Retinal pigment epithelial cell (primary cell): ENCODE measurements at places on chromosomes 7 and 10.

DNA sequence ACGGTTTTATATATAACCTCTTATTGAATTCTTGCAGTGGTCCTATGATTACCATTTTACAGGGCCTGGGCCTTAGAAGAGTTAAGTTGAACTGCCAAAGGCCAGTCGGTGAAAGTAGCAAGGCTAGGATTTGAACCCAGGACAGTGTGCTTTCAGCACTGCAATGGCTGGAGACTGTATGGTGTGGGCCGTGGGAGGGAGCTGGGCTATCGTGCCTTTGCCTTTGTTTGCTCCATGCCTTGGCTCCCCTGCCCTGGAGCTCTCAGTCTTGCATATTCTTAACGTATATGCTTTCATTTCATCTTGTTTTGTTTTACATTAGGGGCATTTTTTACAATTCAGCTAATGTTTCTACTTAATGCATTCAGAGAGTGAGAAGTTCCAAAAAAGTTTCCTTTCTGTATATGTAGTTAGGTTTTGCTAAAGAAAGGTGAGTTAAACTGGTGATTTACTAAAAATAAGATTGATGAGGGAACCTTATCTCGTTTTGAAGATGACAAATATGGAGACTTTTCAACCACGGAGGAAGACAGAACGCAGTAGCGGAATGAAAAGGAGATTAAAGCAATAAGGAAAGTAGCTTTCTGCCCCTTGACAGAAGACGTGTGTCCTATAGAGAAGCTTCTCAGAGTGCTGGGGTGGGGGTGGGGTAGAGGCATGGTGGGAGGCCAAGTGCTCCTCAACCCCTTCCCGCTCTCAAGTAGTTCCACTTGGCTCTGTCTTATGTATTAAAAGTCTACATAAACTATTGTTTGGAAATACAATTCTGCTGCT is 82.5 kb downstream of the RTKN2 start:
- no peak for DNase-seq

DNA sequence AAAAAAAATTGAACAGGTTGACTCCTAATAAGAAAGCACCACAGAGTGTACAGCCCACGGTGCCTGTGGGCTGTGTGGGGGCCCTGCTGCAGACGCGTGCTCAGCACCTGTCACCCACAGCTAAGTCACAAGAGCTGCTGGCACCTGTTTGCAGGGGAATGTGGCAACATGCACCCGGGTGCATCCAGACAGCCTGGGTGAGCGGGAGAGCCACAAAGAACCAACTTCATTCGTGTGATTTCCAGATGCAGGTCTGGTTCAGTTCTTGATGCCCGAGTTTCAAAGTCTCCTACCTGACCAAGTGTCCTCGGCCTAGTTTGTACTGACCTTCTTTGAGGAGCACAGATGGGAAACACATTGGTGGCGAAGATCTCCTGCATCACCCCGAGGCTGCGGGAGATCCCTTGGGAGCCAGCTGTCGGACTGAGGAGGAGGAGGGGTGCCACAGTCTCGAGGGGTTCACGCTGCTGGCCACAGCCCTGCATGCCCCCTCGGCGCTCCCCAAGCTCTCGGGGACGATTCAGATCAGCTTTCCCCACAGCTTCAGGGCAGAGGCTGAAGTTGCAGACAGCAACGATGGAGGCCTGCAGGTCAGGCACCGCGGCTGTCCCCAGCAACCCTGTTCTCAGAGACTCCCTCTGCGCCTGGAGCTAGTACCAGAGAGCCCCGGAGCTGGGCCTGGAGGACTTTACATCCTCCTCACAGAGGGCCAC is 35.3 kb downstream of the AMZ1 start:
- no peak for DNase-seq

- DNase-seq, result no peak
Observed at GRCh38 chr10:133180965-133181639, 21.1 kb downstream of the KNDC1 start.

- no peak for DNase-seq
Observed at GRCh38 chr7:77393261-77393660, 22.9 kb downstream of the GSAP start.

GRCh38 chr7:1758028-1758858 is 88.2 kb downstream of the ELFN1 start:
- no peak for DNase-seq

- no peak for DNase-seq
Observed at GRCh38 chr7:42981601-42982000, 49.4 kb downstream of the MRPL32 start.

DNA sequence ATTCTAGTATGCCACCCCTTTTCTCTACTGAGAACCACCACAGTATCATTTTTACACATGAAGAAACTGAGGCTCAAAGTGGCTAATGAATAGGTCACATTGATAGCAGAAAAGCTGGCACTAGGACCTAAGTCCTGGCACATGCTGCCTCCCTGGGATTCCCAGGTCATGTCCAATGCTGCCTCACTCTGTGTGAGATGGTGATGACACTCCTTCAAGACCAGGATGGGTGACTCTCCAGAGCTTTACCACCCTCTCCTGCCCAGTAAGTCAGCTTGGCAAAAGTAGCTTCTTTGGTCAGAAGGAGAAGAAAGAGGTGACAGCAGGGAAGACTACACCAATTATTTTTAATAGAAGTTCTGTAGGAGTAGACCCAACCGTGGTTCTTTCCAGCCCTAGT is 13.3 kb upstream of the AKR1B10 start:
- DNase-seq, result no peak

DNA sequence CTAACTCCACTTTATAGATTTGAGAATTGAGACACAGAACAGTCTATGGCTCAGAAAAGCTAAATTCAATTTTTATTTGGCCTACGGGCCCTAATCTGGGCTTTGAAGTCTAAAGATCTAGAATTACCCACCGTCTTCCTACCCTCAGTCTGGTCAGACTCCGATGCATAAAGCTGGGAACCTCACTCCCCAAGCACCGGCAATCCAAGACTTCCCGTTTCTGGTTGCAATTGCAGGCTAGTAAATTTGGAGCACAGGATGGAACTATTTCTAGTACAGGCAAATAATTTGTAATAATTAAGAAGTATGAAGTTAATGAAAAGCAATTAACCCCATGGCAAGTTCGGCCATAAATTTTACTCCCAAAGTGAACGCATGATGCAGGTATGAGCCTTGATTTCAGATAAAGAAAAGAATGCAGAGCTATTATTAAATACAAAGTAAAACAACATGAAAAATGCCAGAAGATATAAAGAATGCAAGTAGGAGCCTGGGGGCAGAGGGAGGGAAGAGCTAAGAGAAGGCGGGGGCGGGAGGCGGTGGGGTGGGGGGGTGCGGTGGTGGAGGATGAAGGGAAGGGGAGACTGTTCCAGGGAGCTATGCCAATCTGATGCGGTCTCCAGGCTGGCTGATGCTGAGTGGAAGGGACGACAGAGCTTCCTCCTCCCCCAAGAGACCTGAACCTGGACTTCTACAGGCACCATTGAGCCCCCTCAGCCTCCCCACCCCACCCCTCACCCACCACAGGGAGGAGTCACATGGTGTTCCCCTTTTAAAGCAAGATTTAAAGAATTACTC is 45.1 kb downstream of the BPGM start:
- DNase-seq, result no peak

DNA sequence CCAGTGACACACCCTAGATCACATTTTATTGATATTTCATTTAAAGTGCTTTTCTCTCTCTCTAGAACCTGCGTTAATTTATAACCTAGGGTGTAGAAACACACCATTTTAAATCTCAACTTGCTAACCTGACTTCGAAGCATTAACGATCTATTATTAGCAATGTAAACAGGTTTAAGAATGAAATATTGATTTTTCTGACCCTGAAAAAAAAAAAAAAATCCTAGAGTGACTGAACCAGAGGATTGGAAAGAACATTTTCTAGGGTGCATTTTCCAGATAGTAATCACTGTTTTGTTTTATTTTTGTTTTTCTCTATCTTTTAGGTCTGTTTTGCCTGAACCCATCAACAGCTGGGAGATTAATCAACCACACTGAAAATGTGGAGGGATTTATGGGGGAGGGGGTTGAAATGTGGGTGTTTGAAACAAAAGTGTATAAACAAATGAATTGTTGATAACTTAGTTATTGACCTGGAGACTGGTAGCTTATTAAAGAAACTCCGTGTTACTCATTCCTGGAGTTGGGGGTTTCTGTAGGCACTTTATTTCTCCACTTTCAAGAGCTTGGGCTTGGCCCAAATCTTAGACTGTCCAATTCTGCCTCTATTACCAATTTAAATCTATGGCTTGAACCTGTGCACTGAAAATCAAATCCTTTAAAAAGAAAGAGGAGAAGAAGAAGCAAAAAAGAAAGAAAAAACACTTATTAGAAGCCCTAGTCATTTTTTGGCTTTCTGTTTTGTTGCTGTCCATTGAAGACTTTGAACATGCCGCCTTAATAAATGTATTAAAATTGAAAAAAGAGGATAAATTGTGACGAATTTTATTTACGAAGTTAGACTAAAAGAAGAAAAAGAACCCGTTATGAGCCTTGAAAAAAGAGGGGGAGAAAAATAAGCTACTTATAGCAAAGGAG is 2.8 kb downstream of the HOXA2 start:
- DNase-seq, result no peak

- DNase-seq, result no peak
Observed at GRCh38 chr10:74934100-74934812, 107.9 kb downstream of the KAT6B start.

DNA sequence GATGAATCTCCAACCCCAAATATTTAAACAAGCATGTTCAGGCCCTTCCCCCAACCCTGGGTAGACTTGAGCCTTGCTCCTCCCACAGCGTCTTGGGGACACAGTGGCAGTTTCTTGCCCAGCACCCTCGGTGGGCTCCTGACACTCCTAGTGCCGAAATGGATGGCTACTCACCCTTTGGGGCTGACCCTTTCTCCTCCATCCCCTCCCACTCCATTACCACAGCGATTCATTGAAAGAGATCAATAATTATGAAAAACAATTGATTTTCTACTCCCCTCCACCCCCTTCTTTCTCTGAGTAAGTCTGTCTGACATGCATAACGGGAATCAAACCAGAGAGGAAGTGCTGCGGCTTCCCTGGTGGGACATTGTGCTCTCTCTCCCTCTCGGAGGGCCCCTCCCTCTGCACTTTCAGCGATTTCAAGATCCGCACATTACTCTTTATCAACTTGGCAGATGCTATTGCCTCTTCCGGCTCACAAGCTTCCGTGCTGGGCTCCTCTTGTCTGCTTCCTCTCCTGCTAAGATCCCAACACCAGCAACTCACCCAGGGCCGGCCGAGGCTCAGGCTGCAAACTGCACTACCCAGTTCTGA is 79.0 kb upstream of the PLXNA4 start:
- DNase-seq, result no peak

DNA sequence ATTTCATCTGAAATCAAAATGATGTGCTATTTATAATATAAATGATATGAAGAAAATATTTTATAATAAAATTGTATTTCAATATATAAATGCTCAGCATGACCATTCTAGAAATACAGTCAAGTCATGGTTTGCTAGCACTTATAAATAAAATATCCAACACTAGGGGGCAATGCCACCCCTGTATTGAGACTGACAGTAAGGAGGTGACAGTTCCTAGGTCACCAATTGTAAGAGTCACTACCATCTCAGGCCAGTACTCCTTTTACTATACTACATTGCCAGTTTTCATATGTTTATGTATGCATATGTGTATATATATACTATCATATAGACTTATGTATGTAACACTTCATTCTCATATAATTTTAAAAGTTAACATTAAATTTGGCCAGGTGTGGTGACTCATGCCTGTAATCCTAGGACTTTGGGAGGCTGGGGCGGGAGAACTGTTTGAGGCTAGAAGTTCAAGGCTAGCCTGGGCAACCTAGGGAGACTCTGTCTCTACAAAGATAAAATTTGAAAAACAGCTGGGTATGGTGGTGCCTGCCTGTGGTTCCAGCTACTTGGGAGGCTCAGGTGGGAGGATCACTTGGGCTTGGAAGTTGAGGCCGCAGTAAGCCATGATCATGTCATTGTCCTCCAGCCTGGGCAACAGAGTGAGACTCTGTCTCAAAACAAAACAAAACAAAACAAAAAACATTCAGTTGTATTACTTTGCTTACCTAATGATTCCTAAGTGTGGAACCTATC is 2.4 kb upstream of the CNOT4 start:
- DNase-seq, result no peak

DNA sequence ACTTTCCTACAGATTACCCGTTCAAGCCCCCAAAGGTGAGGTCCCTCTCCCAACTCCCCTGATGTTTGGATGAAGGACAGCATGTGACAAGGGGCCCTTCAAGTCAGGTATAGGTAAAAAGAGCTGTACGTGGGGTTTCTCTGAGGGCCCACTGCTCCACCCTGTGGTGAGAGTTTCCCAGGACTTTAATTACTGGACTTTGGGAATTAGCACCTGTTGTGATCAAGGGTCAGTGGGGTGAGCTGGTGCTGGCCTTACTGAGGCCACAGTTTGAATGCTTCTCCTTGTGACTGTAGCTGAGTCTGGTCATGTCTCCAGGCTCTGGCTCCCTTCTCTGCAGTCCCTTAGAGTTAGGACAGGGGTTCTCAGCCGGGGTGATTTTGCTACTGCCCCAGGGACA is 16.8 kb downstream of the UBE2D4 start:
- no peak for DNase-seq

GRCh38 chr7:131692131-131692960 is 135.9 kb upstream of the PODXL start:
- no peak for DNase-seq
